ENCODE measurements at places on chromosomes 1 and 21.

- DNase-seq = peak; percentile 36
- no peak overlapping the region for H3K27ac ChIP-seq
- peaks cover 100% of the 10 kb centered on the region for H3K27me3 ChIP-seq
- H3K4me1 ChIP-seq = peaks cover 15% of the 10 kb centered on the region
- H3K36me3 ChIP-seq = no peaks in the 10 kb centered on the region
- no peak overlapping the region for H3K4me3 ChIP-seq
These were observed 9.3 kb downstream of the HLX start for GRCh38 chr1:220888417-220888986.

GRCh38 chr1:145961425-145962156 lies 2.8 kb downstream of the ANKRD34A start:
- H3K27ac ChIP-seq = peak overlapping the region; percentile 70
- peaks cover 68% of the 10 kb centered on the region for H3K27me3 ChIP-seq
- H3K36me3 ChIP-seq = no peaks in the 10 kb centered on the region
- DNase-seq = no peak
- peaks cover 39% of the 10 kb centered on the region for H3K4me1 ChIP-seq

DNA sequence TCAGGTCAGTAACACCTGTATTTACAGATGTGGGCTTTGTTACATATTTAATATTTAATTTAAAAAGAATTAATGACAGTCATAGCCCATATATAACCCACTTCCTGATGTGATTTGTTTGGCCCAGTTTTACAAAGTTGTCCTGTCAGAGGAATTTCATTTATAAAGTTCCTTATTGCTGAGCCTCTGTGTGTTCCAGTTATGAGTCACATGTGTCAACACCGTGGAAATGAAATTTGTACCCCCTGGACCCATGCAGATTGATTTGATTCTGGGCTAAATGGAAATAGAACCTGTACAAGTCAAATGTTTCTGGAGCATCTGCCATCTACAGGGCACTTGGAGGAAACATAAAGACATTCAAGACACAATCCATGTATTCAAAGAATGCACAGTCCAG lies 149.2 kb downstream of the CACNA1E start:
- DNase-seq = no peak
- H3K27ac ChIP-seq = no peak overlapping the region
- peaks cover 35% of the 10 kb centered on the region for H3K27me3 ChIP-seq
- H3K4me1 ChIP-seq = no peaks in the 10 kb centered on the region
- H3K4me3 ChIP-seq = no peak overlapping the region
- H3K36me3 ChIP-seq = no peaks in the 10 kb centered on the region

DNA sequence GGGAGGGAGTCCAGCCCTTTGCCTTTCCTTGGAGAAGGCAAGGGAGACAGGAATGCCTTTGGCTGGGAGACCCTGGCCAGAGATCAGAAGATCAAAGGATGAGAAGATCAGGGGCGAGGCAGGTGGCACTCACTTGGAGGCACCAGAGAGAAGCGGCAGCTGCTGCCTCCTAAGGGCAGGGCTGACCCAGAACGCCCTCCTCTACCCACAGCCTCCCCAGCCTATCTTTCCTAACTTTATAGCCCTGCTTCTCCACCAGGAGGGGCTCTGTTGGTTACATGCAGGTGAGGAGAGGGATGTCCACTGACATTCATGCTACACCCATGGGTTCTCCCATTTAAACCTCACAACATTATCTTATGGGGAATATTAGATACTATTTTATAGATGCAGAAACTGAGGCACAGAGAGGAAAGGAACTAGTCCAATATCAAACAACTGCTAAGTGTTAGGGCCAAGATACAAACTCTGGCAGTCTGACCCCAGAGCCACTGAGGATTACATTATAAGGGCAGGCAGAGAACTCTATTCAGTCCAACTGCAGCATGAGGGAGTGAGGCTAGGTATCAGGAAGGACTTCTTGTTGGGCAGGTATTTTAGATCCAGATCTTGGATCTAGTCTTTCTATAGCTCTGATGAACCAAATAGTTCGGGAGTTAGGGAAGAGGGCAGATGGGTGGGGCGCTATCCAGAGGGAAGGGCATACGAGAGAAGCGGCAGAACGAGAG lies 19.9 kb downstream of the LGR6 start:
- peak overlapping the region; percentile 22 for H3K27ac ChIP-seq
- peaks cover 78% of the 10 kb centered on the region for H3K27me3 ChIP-seq
- peaks cover 13% of the 10 kb centered on the region for H3K4me1 ChIP-seq
- H3K36me3 ChIP-seq = no peaks in the 10 kb centered on the region

GRCh38 chr1:177170756-177171535 lies at the start of gene BRINP2:
TSS of gene BRINP2 (plus strand) at chr1:177170958. CDS start at chr1:177229877, 58,919 bp downstream.
- no peak within 1 kb of the TSS for H3K4me3 ChIP-seq
- peaks cover 15% of the 10 kb centered on the region for H3K27me3 ChIP-seq
- peaks cover 3% of the 10 kb centered on the region for H3K36me3 ChIP-seq
- DNase-seq = peak; percentile 74

DNA sequence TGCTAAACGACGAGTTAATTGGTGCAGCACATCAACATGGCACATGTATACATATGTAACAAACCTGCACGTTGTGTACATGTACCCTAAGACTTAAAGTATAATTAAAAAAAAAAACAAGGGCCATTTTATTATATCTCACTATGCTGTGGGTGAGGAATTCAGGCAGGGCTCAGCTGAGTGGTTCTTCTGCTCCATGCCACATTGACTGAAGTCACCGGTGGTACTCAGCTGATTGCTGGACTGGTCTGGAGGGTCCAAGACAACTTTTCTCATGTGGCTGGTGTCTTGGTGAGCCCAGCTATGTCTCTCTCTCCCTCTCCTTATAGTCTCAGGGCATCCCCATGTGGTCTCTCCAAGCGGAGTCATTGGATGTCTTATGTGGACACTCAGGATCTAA lies 275.0 kb downstream of the GRIK3 start:
- H3K4me1 ChIP-seq = no peaks in the 10 kb centered on the region
- no peak overlapping the region for H3K4me3 ChIP-seq
- no peaks in the 10 kb centered on the region for H3K36me3 ChIP-seq
- no peak overlapping the region for H3K27ac ChIP-seq
- peaks cover 8% of the 10 kb centered on the region for H3K27me3 ChIP-seq

- no peaks in the 10 kb centered on the region for H3K27me3 ChIP-seq
- H3K36me3 ChIP-seq = peaks cover 14% of the 10 kb centered on the region
These were observed 34.7 kb downstream of the ST3GAL3 start for GRCh38 chr1:43742026-43742425.

GRCh38 chr1:174988539-174988938 lies 11.2 kb upstream of the CACYBP start:
- no peaks in the 10 kb centered on the region for H3K4me1 ChIP-seq
- H3K27ac ChIP-seq = no peak overlapping the region
- no peaks in the 10 kb centered on the region for H3K27me3 ChIP-seq
- H3K4me3 ChIP-seq = no peak overlapping the region
- H3K36me3 ChIP-seq = peaks cover 12% of the 10 kb centered on the region

DNA sequence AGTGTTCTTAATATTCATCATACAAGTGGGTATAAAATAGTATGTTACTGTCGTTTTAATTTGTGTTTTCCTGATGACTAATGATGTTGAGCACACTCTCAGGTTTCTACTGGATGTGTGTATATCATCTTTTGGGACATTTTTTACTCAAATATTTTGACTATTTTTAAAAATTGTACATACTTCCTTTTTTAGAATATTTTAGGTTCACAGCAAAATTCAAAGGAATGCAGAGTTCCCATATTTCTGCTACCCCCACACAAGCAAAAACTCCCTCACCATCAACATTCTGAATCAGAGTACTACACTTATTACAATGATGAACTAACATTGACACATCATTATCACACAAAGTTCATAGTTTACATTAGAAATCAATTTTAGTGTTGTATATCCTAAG lies 114.5 kb downstream of the DPYD start:
- no peaks in the 10 kb centered on the region for H3K27me3 ChIP-seq
- peaks cover 4% of the 10 kb centered on the region for H3K36me3 ChIP-seq
- DNase-seq = no peak
- H3K4me3 ChIP-seq = no peak overlapping the region
- H3K4me1 ChIP-seq = no peaks in the 10 kb centered on the region

- DNase-seq = no peak
- H3K4me1 ChIP-seq = peaks cover 18% of the 10 kb centered on the region
- H3K4me3 ChIP-seq = no peak overlapping the region
- no peak overlapping the region for H3K27ac ChIP-seq
- no peaks in the 10 kb centered on the region for H3K36me3 ChIP-seq
- no peaks in the 10 kb centered on the region for H3K27me3 ChIP-seq
These were observed 77.8 kb downstream of the TM2D1 start for GRCh38 chr1:61647142-61647541.

GRCh38 chr1:27668808-27669723 lies 2.9 kb downstream of the IFI6 start:
- DNase-seq = peak; percentile 89
- H3K4me3 ChIP-seq = peak overlapping the region; percentile 78
- no peaks in the 10 kb centered on the region for H3K36me3 ChIP-seq
- H3K27ac ChIP-seq = peak overlapping the region; percentile 67
- peaks cover 22% of the 10 kb centered on the region for H3K4me1 ChIP-seq
- H3K27me3 ChIP-seq = no peaks in the 10 kb centered on the region

- peaks cover 28% of the 10 kb centered on the region for H3K4me1 ChIP-seq
- H3K36me3 ChIP-seq = no peaks in the 10 kb centered on the region
- H3K27me3 ChIP-seq = no peaks in the 10 kb centered on the region
- H3K27ac ChIP-seq = no peak overlapping the region
- H3K4me3 ChIP-seq = no peak overlapping the region
These were observed 97.7 kb upstream of the JUN start for GRCh38 chr1:58881471-58881994.

- H3K4me3 ChIP-seq = peak overlapping the region; percentile 98
- no peaks in the 10 kb centered on the region for H3K27me3 ChIP-seq
- peaks cover 38% of the 10 kb centered on the region for H3K4me1 ChIP-seq
These were observed 673 bp upstream of the DHCR24 start for GRCh38 chr1:54887665-54888071.

GRCh38 chr1:113875714-113876113 lies 4.2 kb upstream of the PTPN22 start:
- H3K4me3 ChIP-seq = no peak overlapping the region
- no peak overlapping the region for H3K27ac ChIP-seq
- H3K4me1 ChIP-seq = no peaks in the 10 kb centered on the region
- DNase-seq = no peak
- H3K36me3 ChIP-seq = no peaks in the 10 kb centered on the region
- H3K27me3 ChIP-seq = no peaks in the 10 kb centered on the region

- H3K4me1 ChIP-seq = peaks cover 14% of the 10 kb centered on the region
- peak; percentile 40 for DNase-seq
- H3K27ac ChIP-seq = no peak overlapping the region
These were observed 285.1 kb downstream of the PTPRU start for GRCh38 chr1:29521438-29521715.

DNA sequence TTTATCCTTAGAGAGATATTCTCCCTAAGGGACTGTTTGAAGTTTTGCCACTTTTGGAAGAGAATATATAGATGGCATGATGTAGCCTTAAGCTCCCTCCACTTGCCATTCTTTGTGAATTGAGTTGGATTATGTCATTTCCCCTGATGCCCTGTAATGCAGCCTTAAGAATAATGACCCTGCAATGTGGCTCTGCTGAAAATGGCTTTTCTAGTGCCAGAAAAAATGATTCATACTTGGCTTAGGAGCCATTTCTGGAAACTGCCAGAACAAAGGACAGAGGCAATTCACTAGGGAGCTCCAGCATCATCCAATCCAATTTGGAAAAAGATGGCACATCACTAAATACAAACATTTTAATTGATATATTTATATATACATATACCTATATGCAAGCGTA lies 265.3 kb downstream of the SPATA17 start:
- H3K4me1 ChIP-seq = no peaks in the 10 kb centered on the region
- peaks cover 5% of the 10 kb centered on the region for H3K27me3 ChIP-seq
- H3K4me3 ChIP-seq = no peak overlapping the region
- H3K36me3 ChIP-seq = no peaks in the 10 kb centered on the region
- no peak for DNase-seq

- peaks cover 3% of the 10 kb centered on the region for H3K27me3 ChIP-seq
- H3K36me3 ChIP-seq = no peaks in the 10 kb centered on the region
- no peak for DNase-seq
- H3K27ac ChIP-seq = peak overlapping the region; percentile 80
These were observed 78.8 kb downstream of the SPSB1 start for GRCh38 chr1:9371391-9371935.

GRCh38 chr1:94765958-94766357 lies 54.2 kb upstream of the SLC44A3 start:
- H3K4me3 ChIP-seq = no peak overlapping the region
- H3K27ac ChIP-seq = no peak overlapping the region
- DNase-seq = no peak
- H3K36me3 ChIP-seq = peaks cover 12% of the 10 kb centered on the region

- H3K36me3 ChIP-seq = no peaks in the 10 kb centered on the region
- no peak for DNase-seq
- H3K27ac ChIP-seq = no peak overlapping the region
- no peaks in the 10 kb centered on the region for H3K4me1 ChIP-seq
- no peaks in the 10 kb centered on the region for H3K27me3 ChIP-seq
These were observed 446.8 kb upstream of the PLXNA2 start for GRCh38 chr1:208691012-208691411.

DNA sequence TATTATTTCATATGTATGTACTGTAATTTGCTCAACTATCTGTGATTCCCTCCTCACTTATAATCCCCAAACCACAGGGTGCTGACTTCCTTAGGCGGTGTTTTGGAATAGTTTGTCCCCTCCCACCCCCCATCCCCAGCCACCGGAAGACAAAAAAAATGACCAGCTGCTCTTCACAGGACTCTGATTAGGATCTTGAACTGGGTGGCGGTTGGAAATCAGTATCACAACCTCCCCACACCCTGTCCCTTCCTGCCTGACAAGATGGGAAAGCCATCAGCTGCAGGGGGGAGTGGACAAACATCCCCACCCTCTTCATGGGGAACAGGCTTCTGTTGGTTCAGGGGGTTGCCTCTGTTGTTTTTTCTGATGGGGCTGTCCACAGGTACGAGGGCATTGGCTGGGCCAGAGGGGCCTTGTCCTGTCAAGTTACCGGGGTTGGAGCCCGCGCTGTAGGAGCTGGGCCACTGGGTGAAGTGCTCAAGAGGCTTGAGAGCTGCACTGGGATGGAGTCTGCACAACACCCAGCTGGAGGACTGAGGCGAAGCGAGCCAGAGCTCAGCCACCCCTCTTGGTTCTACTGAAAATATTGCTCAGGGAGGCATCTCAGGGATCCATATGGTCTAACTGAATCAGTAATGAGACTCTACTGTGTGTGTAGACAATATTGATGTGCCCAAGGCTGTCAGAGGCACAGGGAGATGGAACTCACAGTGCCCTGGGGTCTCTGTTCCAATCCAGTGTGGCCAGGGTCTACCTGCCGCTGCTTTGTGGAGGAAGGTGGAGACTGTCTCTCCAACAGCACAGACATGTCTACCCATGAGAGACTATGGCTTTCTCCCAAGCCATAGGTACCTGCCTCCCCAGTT lies 28.2 kb downstream of the NAV1 start:
- no peaks in the 10 kb centered on the region for H3K36me3 ChIP-seq
- no peaks in the 10 kb centered on the region for H3K27me3 ChIP-seq
- H3K4me3 ChIP-seq = no peak overlapping the region
- H3K27ac ChIP-seq = no peak overlapping the region

- no peaks in the 10 kb centered on the region for H3K27me3 ChIP-seq
- no peak overlapping the region for H3K4me3 ChIP-seq
- H3K27ac ChIP-seq = no peak overlapping the region
- H3K4me1 ChIP-seq = no peaks in the 10 kb centered on the region
- no peaks in the 10 kb centered on the region for H3K36me3 ChIP-seq
These were observed 91.5 kb downstream of the NGF start for GRCh38 chr1:115246526-115246925.

- no peaks in the 10 kb centered on the region for H3K27me3 ChIP-seq
- peaks cover 55% of the 10 kb centered on the region for H3K4me1 ChIP-seq
- H3K36me3 ChIP-seq = peaks cover 14% of the 10 kb centered on the region
- peak overlapping the region; percentile 78 for H3K4me3 ChIP-seq
- H3K27ac ChIP-seq = peak overlapping the region; percentile 46
These were observed 11.1 kb downstream of the VANGL2 start for GRCh38 chr1:160411271-160412027.

GRCh38 chr1:9345471-9345870 lies 52.8 kb downstream of the SPSB1 start:
- H3K36me3 ChIP-seq = peaks cover 5% of the 10 kb centered on the region
- no peak overlapping the region for H3K4me3 ChIP-seq
- H3K27me3 ChIP-seq = no peaks in the 10 kb centered on the region
- H3K4me1 ChIP-seq = peaks cover 16% of the 10 kb centered on the region
- no peak for DNase-seq
- peak overlapping the region; percentile 48 for H3K27ac ChIP-seq
